NCI-H460 (cell line): ENCODE measurements at places on chromosomes 3 and 15.

- no peak for DNase-seq
Observed at GRCh38 chr3:27905625-27906024, 183.5 kb upstream of the EOMES start.

GRCh38 chr3:111352585-111352984 is 189.4 kb upstream of the CD96 start:
- DNase-seq: no peak

GRCh38 chr3:16724487-16724886 is 119.3 kb upstream of the DAZL start:
- DNase-seq: no peak

DNA sequence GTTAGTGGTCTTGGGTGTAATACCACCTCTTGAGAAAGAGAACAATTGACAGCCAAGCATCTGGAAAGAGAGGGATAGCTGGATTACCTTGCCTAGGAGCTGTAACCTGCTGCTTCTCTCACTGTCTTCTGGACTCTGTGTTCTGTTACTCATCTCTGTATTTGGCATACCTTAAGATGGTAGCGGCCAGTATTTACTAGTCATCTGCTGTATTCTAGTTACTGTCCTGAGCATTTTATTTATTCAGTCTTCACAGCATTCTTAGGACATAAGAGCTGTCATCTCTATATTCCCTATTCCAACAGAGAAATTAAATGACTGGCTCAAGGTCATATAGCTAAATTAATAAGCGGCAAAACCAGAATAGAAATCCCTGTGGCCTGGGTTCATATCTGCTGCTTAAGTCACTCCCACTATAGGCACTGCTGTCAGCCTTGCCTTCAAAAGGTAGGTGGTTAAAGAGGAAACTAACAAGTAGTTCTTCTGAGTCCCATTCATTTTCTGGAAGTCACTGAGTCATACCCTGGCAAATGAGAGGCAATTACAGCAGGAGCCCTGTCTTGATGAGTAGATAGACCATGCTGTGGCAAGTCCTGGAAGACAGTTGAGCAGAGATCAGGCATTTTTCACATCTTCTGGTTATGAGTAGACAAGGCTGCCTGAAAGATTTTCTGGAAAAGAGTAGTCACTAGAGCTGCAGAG is 68.2 kb downstream of the RAB7A start:
- DNase-seq: no peak

GRCh38 chr15:35980719-35981118 is 434.8 kb upstream of the DPH6 start:
- DNase-seq: no peak

- no peak for DNase-seq
Observed at GRCh38 chr3:172708921-172709773, 1.7 kb downstream of the NCEH1 start.

GRCh38 chr15:63133786-63134185 is 12.1 kb downstream of the LACTB start:
- no peak for DNase-seq

GRCh38 chr3:149653136-149653535 is 4.7 kb downstream of the WWTR1 start:
- DNase-seq: no peak

- no peak for DNase-seq
Observed at GRCh38 chr3:111667621-111668239, 72.6 kb upstream of the ZBED2 start.

DNA sequence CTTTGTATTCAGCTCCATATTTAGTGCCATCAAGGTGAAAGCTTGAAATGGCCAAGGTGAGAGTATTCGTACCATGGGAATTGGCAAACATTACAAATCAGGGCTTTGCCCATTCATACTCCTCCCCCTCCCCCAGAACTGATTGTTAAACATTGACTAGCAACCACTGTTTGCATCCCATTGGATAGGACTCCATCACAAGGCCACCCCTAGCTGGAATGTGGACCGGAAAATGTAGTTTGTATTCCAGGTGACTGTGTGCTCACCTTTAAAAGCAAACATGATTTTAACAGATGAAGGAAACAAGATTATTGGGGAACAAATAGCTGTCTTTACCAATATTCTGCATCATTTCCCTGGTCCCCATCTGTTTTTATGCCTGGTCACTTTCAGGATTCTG is 14.1 kb downstream of the ST3GAL6 start:
- DNase-seq: no peak

DNA sequence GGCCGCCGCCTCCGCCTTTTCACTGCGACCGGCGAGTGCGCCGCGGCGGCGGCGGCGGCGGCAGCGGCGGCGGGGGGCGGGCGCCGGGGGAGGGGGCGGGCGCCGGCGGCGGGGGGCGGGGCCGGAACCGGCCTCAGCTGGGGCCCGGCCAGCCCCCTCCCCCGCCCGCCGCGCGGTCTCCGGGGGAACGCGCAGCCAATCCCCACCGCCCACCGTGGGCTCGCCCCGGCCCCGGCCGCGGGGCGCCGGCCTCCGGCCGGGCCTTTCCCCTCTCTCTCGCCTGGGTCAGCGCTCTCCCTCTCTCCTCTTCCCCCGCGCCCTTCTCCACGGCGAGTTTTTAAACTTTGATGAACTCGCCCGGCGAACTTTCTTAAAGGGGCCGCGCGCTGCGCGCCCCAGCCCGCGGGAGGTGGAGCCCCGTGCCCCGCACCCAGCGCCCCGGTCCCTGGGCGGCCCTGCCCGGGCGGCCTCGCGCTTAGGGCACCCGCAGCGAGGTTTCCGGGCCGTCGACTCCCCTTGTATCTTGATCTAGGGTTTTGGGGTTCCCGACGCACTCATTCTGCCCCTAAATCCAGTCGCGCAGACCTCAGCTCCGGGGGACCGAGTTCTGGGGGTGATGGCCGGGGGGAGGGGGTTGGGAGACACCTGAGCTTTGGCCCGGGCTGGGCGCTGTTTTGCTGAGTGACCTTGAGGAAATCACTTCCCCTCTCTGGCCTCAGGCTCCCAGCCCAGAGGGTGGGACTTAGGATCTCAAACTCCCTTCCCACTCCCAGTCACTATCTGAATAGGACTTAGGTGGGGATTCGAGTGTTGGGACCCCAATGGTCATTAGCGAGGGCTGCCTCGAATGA is at the start of gene RBPMS2:
TSS of gene RBPMS2 (minus strand) at position 39 of the 851 bp plus-strand sequence. CDS start 270 bp downstream, outside the sequence.
- DNase-seq: no peak

- no peak for DNase-seq
Observed at GRCh38 chr3:156795890-156796481, 30.2 kb upstream of the LEKR1 start.

DNA sequence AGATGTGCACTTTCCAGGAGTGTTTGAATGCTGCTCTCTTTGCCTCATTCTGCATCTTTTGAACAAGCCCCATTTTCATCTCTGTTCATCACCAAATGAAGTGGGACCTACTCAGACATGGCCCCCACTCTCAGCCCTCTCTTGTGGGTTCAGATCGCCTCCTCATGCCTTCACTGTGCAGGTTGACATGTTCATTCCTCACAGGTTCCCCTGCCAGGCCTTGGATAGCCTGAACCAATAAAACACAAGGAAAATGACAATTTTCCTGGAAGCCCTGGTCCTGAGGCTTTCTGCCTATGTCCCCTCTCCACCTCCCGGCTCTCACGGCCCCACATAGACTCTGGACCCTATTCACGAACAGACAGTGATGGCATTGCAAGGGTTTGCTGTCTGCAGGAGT is 17.7 kb downstream of the KLF15 start:
- no peak for DNase-seq

- DNase-seq: no peak
Observed at GRCh38 chr3:186456731-186457191, 87.4 kb downstream of the CRYGS start.

DNA sequence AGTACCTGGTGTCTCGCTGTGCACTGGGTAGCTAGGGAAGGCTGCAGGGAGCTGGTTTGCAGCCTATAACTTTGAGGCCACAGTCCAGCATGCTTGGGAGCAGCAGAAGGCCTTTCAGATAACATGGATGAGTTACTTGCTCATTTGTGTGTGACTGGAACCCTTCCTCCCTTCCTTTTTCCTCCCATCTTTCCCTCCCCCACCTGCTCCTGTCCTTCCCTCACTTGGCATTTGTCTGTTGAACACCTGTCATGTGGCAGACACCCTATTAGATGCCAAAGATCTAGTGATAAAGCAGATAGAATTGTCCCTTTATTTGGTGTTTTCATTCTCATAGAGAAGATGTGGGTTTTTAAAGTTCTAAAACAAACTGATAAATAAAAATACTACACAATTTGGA is 71.6 kb downstream of the LRTM1 start:
- no peak for DNase-seq

GRCh38 chr15:69468241-69469121 is 15.9 kb downstream of the RPLP1 start:
- no peak for DNase-seq

DNA sequence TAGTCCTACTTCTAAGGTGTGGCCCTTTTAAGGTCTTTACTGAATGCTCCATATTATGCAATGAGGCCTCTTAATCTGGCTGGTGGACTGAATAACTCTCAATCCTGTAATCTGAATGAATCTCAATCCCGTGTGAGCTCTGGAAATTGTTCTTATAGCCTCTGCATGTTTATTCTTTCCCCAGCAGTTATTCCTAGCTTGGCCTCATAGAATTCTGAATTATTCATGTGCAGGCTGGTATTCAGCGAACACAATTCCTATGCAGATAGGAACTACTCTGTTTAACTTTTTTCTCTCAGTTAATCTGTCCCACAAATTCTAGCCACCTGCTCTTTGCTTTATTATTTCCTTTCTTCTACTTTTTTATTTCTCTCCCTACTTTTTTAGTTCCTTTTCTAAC is 44.3 kb upstream of the XRN1 start:
- no peak for DNase-seq

- DNase-seq: no peak
Observed at GRCh38 chr15:84909029-84909428, 24.6 kb downstream of the SLC28A1 start.

GRCh38 chr3:4750306-4750968 is 228.8 kb upstream of the BHLHE40 start:
- no peak for DNase-seq

GRCh38 chr3:150147776-150148175 is 177.1 kb upstream of the PFN2 start:
- DNase-seq: no peak

DNA sequence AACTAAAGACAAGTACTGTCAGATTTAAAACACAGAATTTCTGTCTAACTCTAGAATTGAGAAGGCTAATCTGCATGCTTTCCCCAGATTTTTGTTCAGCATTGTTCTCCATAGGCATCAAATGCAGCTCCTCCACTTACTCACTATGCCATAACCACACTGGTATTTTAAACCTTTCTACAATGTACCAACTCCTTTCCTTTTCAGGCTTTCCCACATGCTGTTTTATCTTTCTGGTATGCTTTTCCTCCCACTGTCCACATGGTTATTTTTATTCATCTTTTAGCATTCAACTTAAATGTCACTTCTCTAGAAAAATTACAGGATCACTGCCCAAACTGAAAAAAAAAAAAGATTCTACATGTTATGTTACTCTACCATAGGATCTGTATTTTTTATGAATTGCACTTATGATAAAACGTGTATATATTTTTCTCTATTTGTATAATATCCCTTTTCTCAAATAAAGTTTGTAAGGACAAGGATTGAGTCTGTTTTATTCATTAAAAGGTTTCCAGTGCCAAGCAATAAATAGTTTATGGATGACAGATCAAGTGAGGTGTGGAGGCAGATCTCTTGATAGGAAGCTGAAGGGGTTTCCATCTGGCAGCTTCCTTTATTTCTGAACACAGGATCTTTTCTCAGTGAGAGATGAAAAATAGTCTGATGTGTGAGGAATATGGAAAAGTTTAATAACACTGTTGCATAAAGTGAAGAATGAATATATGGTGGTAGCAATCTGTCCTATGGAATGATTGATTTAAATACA is 1064.5 kb downstream of the ZPLD1 start:
- DNase-seq: no peak

DNA sequence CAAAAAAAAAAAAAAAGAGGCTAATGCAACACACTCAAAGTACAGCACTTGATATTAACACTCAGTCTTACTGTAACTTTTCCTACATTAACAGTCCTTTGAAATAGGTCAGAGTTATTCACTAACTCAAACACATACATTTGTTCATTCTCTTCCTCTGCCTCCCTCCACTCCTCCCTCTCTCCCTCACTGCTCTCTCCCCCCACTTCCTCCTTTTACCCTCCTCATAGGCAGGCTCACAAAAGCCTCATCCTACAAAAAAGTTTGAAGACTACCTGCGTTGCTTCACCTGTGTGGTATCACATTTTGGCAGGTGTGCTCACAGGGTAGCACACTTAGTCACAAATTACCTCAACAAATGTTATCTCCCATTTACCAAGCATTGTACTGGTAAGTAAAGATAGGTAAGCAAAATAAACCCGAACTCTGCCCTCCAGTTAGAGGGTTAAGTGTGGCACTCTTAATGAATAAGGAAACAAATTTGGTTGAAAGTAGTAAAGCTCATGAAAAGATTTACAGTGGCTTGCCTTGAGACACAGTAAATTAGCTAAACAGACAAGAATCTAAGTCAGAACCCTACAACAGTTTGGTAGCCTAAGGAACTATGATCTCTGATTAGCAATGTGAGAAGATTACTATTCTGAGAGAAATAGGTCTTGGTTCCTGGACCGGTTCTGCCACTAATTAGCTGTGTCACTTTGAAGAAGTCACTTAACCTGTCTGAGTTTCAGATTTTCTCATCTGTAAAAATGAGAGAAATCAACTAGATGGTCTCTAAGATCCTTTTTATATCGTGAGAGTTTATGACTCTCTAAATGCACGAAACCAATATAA is 151.0 kb upstream of the MLF1 start:
- DNase-seq: no peak

- no peak for DNase-seq
Observed at GRCh38 chr3:9581742-9582141, 28.1 kb upstream of the LHFPL4 start.

- DNase-seq: no peak
Observed at GRCh38 chr3:38210141-38210757, 44.9 kb downstream of the OXSR1 start.

DNA sequence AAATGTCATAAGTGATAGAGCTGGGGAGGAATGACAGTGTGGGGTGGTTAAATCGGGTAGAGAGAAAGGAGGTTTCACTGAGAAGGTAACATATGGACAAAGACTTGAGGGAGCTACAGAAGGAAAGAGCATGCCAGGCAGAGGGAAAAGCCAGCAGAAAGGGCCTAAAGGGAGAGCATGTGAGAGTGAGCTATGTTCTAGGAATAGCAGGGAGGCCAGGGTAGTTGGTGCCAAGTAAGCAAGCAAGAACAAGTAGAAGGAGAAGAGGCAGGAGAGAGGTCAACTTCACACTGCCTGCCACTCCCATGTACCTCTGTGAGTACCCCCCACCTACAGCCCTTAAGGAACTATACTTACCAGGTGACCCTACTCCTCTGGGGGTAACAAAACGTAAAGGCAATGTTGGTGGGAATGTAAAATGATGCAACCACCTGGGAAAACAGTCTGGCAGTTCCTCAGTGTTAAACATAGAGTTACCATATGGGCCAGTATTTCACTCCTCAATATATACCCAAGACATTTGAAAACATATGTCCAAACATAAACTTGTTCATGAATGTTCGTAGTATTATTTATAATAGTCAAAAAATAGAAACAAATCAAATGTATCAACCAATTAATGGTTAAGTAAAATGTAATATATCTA is 67.6 kb downstream of the SFMBT1 start:
- DNase-seq: no peak

DNA sequence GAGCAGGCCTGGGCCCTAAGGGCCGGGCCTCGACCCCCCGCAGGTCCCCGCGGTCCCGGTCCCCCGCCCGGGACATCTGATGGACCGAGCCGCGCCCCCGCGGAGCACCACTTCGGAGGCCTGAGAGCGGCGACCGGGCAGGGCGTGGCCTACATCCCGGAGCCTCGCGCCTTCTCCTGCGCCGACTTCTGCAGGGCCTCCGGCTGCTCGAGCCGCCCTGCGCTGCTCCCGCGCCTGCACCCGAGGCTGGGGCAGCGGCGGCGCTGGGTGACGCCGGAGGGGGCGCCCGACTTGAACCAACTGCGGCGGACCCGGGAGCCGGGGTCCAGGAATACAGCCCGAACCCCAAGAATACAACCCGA is 14.9 kb upstream of the GP9 start:
- no peak for DNase-seq
